Left forelimb (tissue), 1 donor: ENCODE measurements at places on chromosomes 11 and 22.

- DNase-seq, result no peak
Observed at GRCh38 chr22:20644071-20644642, 129.8 kb upstream of the SERPIND1 start.

DNA sequence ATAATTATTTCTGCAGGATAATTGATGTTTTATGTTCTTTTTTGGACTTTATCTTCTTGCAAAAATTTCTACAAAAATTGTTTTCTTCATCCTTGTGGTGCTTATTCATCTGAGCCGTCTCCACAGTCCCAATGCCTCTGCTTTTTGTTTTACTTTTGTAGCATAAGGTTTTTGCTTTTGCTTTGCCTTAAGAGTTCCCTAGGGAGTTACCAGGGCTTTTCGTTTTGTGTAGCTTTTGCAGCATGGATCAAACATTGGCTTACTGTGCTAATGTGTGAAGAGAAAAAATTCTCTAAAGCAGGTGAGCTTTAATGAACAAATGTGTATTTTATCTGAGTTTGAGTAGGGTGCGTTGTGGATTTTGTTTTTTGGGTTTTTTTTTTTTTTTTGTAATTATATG, 11.8 kb downstream of the XBP1 start:
- DNase-seq, result no peak

DNA sequence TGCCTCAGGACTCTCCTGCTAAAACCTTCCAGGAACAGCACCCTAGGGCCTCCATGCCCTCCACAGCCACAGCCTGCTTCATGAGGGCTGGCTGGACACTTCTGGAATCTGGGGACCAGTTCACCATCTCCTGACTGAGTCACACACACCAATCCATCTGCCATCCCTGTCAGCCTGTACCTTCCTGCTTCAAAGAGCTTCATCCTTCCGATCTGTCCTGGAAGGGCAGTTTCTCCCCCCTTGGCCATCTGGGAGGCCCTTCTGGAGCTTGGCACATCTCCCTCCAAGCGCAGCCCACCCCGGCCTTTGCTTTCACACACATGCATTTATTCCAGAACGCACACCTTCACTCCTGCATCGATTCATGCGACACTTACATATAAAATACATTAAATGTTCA, 13.0 kb downstream of the APBB1 start:
- no peak for DNase-seq

DNA sequence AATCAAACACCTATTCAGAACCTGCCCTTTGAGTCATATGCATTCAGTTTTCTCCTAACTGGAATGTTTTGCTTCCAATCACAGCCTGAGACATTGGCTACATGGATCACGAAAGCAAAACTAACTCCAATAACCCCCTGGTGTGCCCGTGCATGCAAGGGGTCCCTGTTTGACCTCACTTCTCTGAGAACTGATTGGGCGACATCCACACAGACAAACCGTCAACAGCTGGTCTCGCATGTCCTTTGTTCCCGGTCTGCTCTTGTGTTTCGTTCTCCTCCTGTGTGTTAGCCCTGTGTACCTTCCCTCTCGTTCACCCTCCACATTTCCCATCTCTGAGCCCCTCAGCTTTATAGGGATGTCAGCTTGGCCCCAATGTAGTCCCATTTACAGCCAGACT, 67.2 kb upstream of the TTC12 start:
- DNase-seq, result no peak

DNA sequence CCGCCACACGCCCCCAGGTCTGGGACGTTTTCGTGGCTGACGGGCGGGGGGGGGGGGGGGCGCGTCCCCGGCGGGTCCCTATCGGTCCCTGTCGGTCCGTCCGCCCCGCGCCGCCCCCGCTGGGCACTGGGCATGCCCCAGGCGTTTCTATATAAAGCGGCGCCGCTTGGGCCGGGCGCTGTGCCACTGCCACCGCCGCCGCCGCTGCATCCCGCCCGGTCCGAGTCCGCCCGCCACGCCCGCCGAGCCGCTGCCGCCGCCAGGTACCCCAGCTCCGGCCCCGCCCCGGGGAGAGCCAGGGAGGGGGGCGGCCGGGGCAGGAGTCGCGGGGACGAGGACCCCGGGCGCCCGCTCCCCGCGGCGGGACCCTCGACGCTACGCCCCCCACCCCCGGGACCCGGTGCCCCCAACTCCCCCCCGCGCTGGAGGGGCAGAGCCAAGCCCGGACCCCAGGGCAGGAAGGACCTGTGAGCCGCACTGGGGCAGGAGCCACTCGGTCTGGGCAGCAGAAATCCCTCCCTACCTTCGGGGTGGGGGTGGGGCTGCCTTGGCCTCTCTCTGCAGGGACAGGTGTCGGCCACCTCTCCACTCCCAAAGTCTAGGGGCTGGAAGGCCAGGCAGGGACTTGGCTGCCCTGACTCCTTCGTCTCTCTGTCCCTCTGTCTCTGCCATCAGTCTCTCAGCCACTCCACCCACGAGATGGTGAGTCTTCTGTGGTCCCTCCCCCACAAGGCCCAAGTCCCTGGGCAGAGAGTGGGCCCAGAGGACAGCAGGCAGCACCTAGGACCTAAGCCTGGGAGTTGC, at the start of gene CARNS1:
Gene CARNS1, plus strand, starts transcription at position 178 of the 804 bp plus-strand sequence. Its CDS starts 522 bp downstream, at position 700.
- DNase-seq, result no peak

DNA sequence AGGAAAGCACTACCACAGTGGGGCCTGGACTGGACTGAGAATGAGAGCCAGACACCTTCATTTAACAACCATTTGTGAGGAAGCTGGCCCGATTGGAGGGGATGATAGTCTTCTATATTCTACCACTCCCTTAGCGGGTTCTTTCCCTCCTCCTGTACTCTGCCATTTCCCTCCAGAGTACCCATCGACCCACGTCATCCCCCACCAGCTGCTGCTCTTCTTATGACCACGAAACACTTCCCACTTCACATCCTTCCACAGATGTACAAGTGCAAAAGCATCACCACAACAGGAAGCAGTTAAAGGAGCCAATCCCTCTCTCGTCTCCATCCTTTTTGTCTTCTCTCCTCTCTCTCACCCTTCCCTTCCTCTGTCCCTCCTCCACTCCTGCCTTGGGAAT, 18.0 kb upstream of the UBASH3B start:
- DNase-seq, result no peak

DNA sequence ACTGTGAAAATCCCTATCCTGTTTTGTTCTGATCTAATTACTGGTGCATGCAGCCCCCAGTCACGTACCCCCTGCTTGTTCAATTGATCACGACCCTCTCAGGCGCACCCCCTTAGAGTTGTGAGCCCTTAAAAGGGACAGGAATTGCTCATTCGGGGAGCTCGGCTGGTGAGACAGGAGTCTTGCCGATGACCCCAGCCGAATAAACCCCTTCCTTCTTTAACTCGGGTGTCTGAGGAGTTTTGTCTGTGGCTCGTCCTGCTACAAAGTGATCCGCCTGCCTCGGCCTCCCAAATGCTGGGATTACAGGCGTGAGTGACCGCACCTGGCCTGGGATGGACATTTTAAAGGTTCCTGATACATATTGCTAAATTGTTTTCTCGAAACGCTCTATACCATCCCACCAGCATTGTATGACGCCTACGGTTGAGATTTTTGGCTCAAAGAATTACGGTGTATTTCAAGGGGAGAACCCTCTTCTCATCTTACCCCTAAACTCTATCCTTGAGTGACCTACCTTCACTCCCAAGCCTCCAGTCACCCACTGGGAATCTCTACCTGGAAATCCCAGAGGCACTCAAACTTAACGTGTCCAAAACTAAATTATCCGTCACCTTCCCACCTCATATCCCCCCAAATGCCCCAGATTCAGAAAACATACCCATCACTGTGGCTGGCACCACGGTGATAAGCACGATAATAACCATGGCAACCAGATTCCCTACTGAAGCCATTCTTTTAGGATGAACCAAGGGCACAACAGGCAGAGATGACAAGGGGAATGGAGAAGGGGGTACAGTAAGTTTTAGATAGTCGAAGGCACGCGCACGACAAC, 789 bp upstream of the POLA2 start:
- no peak for DNase-seq

GRCh38 chr22:47474895-47475294, 712.4 kb downstream of the TBC1D22A start:
- no peak for DNase-seq

DNA sequence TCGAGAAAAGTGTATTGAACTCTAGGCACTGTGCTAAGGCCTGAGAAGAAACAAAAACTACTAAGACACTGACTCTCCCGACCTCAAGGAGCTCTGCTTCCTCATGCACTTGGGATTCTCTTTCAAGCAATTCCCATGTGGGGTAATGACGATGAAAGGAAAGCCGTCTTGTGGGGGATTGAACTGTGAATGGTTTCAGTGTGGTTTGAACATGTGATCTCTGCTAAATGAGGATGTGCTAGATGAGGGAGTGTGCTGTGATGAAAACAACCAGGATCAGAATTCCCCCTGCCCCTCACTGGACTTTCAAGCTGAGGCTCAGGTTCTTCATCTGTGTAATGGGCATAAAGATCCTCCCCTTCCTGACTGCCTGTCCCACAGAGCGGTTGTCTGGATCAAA, 74.9 kb downstream of the DEPDC5 start:
- no peak for DNase-seq

DNA sequence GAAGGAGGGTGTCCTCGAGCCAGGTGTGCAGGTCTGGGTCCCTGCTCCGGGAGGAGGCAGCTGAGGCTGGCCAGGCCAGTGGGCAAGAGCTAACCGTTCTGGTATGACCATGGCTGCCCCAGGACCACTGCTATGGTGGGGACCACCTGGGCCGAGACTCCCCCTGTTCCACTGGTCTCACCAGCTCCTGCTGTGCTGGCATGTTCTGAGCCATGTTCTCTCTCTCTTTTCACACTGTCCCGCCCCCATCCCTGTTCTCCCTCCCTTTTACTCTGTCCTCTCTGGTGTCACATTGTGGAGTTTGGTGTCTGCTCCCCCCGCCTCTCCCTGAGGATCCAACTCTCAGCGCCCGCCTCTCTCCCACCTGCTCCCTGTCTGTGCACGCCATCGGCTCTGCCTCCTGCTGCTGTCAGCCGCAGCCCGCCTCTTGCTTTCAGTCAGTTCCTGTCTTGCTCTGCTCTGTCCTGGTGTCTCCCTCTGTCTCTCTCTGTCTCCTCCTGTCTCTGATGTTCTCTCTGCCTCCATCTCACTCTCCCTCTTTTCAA, 66.4 kb downstream of the LRRC32 start:
- no peak for DNase-seq

- DNase-seq, result no peak
Observed at GRCh38 chr22:41876275-41876674, 38.6 kb downstream of the SHISA8 start.

GRCh38 chr11:2259466-2259830, 10.9 kb downstream of the ASCL2 start:
- DNase-seq, result peak; percentile 64

DNA sequence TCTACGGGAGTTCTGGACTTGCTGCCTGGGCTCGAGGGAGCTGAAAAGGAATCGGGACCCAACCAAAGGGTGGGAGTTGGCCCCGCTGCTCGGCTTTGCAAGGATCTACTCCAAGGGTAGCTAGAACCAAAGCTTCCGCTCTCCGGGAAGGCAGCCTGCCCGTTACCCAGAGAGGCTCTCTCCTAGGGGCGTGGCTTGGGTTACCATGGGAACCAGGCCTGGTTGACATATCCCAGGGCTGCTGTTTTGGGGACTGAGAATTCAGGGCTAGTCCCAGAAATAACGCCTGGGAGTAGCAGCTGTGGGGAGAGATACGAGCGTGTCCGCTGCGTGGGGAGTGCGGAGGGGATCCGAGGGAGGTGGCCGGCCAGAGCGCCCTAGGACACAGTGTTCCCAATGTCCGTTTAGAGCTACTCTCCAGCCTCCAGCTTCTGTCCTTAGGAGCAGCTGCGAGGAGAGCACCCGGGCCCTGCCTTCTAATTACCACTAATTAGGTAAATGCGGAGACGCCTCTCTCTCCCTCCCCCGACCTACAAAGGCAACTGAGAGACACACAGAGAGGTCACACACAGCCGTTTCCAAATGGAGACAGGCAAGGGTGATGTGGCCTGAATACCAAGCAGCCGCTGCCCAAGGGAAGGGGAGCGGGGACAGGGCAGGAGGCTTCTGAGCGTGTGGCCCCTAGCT, 141.6 kb upstream of the CADM1 start:
- DNase-seq, result no peak

- no peak for DNase-seq
Observed at GRCh38 chr11:25435197-25435596, 896.7 kb upstream of the ANO3 start.

DNA sequence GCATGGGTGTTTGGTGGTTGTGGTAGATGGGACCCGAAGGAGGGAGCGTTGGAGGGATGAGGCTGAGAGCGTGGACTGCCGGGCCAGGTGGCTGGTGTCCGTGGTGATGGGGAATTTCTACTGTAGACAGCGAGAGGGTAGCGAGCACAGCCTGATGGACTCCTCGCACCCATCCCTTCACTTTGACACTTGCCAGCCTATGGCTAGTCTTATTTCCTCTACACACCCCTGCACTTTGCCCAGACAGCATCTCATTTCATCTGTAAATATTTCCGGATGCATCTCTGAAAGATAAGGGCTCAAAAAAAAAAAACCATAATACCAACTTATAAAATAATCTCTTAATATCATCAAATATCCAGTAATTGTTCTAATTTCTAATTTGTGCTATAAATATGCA, 5.8 kb downstream of the OMP start:
- DNase-seq, result no peak

GRCh38 chr11:75435571-75435925, 2.5 kb upstream of the KLHL35 start:
- no peak for DNase-seq

DNA sequence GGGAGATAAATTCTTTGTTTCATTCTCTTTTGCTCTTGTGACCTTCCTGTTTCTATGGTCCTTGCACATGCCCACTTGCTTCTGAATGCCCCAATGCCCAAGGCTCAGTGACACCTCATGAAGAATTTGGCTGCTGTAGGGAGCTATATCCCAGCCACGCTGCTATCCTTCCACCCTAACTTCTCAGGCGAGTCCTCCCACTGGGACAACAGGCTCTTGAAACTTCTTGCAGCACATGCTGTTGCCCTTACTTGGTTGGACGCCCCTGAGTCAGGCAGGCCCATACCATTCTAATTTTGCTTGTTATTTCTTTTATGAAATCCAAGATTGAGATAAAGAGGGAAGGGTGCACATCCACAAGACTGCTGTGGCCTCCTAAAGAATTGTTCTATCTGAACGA, 57.6 kb upstream of the BLID start:
- DNase-seq, result no peak

- peak; percentile 40 for DNase-seq
Observed at GRCh38 chr22:19199479-19199878, 20.9 kb upstream of the SLC25A1 start.

DNA sequence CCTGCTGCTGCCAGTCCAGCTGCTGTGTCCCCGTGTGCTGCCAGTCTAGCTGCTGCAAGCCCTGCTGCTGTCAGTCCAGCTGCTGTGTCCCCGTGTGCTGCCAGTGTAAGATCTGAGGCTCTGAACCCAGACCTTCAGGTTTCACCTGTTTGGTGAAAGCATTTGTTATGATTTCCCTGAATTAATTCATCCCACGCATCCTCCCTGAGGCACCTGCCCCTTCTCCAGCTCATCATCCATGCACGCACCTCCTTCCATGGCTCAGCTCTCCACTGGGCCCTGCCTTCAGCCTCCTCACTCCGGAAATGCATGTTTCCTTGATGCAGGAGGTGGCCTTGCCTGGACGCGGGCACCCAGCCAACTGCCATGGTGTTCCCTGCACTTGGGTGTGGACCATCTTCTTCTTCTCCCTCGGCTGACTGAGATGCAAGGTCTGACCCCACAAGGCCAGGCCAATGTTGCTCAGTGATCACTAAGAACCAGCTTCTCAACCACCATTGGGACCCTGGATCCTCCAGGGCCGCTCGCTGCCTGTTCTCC, 788 bp downstream of the KRTAP5-10 start:
- no peak for DNase-seq

GRCh38 chr11:11416502-11416901, 63.5 kb upstream of the CSNK2A3 start:
- DNase-seq, result no peak

GRCh38 chr22:37258753-37259401, 14.8 kb upstream of the RAC2 start:
- no peak for DNase-seq

- DNase-seq, result no peak
Observed at GRCh38 chr11:126683766-126684728, 316.5 kb downstream of the KIRREL3 start.
